ENCODE measurements at places on chromosomes 3 and 15.
A peak's percentile ranks its signal among the peaks of the same experiment; 100 is the strongest.

DNA sequence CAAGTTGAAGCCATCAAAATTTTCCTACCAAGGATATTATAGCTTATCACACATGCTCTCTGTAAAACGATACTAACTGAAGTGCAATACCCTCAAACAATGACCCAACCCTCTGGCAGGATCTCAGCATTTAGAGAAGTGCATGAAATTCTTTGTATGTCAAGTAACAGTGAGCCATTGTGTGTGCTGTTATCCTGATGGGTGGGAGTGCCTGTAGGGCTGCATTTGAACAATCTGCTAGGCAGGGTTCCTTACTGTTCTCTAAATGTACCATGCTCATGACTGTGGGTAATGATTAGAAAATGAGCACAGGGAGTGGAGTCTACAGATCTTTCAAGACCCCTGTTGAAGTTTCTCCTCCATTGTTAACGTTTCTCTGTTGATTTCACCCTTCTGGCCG, 398.1 kb downstream of the NSUN3 start:
- no peak for DNase-seq

GRCh38 chr3:109187390-109187789, 50.9 kb downstream of the C3orf85 start:
- DNase-seq = no peak

- DNase-seq = no peak
Observed at GRCh38 chr3:105513042-105513441, 146.3 kb downstream of the ALCAM start.

DNA sequence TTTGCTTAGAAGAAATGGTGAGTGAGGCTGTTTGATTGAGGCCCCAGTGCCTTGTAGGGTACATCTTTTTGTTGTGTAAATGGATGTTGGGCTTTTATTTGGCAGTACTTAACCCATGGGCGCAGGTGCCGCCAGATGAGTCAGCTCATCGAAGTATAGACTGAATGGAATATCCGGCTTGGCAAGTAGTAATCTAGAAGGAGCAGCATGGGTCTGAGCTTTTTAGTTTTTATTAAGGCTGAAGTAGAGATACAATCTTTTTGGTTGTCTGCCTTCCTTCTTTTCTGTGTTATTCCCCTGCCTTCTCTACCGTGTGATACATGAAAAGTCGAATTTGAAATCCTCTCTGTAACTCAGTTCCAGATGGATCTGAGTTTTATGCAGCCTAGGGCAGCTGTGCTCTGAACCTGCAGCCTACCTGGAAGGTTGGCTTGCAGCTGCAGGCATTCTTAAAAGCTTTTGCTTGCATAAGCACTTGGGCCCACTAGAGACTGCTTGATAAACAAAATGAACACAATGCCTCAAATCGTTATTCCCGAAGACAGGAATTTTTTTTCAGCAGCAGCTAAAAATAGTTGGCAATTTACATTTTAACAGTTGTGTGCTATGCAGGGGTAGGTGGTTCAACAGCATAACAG, 177.5 kb upstream of the CGNL1 start:
- no peak for DNase-seq

GRCh38 chr3:144162042-144162441, 190.4 kb downstream of the DIPK2A start:
- DNase-seq = no peak

GRCh38 chr3:44114142-44114541, 127.5 kb upstream of the TOPAZ1 start:
- DNase-seq = peak; percentile 17

GRCh38 chr15:51649659-51650521, 27.3 kb upstream of the DMXL2 start:
- no peak for DNase-seq

DNA sequence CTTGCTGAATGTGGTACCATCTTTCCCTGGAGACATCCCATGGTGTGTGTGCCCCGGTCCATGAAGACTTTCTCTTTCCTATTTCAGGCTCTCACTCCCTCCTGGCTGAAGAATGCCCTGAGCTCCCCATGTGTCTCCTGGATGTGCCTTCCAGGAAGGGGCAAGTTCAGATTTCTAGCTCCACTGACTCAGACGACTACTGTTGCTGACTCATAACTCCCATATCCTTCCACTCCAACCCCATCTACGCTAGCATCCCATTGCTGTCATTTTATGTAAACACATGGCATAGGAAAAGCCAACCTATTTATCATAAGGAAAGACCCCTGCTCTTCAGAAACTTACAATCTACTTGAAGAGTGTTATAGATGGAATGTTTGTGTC, 95.0 kb downstream of the ADCY5 start:
- DNase-seq = no peak

DNA sequence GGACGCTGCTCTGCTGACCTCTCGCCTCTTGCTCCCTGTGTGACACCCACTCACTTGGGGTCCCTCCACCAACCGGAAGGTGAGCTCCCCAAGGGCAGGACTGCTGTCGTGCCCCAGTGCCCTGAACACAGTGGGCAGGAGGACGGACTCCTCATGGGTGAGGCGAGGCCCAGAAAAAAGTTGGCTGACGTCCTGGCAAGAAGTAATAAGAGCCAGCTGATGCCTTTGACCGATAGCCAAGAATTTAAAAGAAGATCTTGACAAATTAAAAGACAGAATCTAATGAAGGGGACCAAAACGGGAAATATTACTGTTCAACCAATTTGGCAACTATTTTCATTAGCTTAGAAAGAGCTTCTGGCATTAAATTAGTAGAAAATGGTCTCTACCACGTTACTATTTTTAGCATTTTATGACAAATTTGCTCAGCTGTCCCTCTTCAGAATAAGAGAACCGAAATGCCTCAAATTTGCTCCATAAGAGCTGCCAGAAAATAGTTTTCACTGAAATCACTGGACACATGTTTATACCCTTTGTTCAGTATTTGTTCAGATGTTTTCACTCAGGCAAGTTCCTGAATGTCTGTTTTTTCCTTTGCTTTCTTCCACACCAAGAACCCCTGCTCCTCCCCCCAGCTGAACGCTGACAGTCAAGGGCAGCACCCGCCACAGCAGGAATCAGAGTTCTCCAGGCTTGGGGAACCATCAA, 60.5 kb downstream of the XXYLT1 start:
- DNase-seq = no peak

- DNase-seq = no peak
Observed at GRCh38 chr3:68049776-68050175, 395.4 kb upstream of the SUCLG2 start.

DNA sequence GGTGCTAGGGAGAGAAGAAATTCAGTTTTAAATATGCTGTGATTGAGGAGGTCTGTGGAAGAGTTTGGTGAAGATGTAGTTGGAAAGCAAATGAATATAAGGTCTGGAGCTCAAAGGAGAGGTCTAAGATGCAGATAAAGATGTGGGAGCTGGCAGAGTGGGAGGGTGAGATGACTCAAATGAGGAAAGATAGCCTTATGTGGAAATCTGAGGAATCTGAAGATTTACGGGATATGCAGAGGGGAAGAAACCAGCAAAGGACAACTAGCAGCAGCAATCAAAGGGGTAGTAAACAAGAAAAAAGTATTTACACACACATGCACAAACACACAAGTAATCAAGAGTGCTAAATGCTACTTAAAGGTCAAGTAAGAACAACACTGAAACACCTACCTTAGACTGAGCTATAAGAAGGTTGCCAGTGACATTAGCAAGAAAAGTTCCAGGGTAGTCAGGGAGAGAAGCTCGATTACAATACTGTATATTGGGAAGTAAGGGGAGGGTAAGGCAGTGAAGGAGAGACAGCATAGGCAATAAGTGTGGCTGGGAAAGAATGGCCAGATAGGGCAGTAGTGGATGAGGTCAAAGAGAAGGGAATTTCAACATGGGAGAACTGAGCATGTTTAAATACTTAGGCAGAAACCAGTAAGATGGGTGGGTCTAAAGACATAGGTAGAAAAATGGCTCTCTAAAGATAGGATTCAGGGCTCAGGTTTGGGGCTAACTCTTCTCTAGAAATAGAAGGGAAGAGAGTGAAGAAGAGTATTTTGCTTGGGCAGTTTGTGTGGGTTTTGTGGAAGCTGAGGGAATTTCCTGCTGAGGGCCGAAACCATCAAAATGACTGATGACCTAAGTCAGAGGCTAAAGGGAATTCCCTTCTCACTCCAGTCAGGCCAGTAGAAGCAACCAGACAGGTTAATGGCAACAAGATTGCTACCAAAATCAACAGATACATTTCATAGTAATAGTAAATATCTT, 8.9 kb downstream of the CMTM6 start:
- DNase-seq = no peak

- no peak for DNase-seq
Observed at GRCh38 chr3:172946061-172946460, 195.0 kb downstream of the SPATA16 start.

DNA sequence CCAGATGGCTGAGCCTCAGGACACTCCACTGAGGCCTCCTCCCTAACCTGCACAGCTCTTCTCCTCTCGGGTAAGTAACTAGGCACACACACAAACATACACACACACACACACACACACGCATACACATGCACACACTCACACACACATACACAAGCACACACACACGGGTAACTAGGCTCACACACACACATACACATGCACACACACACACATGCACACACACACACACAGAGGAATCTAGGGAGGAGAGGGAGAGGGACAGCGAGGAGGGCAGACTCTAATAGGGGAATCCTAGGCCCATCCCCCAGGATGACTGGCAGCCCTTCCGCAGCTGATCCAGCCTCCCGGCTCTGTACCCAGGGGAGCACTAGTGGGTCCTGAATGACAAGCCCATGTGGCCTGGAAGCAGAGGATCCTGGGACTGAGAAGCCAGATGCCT, 177.4 kb upstream of the LINGO1 start:
- no peak for DNase-seq

GRCh38 chr15:75446151-75446550, 5.3 kb downstream of the SIN3A start:
- DNase-seq = no peak

DNA sequence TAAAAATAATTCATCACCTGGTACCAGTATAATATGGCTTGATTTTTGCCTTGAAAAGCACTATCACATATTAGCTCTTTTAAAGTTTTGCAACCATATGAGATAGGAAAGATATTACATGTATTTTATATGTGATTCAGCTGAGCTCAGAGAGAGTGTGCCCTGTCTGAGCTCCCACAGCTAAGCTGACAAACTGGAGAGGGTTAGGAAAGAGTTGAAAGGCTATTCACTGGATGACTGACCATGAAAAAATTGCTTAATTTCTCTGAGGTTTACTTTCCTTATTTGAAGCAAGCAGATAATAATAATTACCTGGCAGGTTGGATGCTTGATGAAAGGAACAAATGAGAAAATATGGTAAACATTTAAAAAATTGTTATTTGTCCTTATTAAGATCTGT, 97.4 kb upstream of the CCDC80 start:
- no peak for DNase-seq

All from activated CD8-positive, alpha-beta memory T cell treated with anti-CD3 and anti-CD28 coated beads for 1 hour (primary cell).